ENCODE measurements at places on chromosomes 2 and 18.

GRCh38 chr18:11785444-11786055 lies 65.7 kb upstream of the CHMP1B start:
- no peak for DNase-seq

DNA sequence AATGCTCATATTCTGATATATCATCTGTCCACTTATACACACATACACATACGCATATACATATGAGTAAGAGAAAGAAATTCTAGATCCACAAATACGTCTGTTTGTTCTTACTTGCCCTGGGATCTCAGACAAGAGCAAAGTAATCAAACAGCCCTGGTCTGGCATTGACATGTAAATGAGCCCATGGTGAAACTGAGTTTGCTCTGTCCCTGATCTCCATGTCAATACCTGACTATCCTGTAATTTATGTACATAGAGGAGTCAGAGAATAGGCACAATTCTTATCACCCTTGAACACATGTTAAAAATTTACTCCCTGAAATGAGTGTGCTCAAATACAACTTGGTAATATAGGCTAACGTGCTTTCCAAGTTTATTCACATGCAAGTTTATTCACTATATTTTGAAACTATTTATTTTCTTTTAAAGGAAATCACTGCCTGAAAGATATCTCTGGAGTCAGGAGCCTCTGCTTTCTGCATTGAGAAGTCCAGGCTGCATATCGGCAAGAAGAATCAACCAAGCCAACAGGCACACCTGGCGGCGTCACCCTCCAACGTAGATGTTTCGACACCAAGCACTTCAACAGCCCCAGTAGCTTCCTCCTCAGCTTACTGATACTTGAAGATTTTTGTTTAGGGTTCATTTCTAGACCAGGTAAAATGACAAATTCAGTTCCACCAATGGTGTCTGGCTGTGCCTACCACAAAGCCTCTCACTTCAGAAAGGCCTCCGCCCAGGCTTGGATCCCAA lies 100.6 kb downstream of the CMPK2 start:
- DNase-seq: no peak

GRCh38 chr2:239400596-239401066 lies at the start of gene HDAC4:
Gene HDAC4 (minus strand): TSS chr2:239401020. CDS start chr2:239352699, 48,321 bp downstream.
- no peak for DNase-seq

DNA sequence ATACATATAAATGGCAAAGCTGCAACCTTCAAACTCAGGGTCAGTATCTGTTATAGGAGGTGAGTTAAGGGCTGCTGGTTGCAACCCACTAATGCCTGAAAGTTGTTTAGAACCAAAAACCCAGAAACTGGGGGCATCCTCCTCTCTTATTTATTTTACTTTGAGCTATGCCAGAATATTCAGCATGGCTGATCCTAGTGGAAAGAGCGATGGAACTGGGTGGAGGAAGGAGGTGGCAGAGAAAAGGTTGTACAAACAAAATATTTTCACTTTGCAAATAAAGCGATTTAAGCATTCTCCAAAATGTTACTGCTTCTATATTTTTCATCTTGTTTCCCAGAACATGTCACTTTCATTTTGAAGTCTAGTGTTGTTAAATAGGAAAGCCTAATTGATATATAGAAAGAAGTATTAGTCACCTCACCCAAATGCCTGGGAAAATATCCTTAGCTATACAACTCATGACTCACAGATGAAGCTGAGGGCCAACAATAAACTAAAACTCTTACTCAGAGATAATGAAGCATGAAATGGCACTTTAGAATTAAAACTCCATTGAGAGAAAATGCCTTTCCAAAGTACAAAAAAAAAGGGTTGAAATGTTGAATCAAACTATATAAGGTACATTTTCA lies 251.4 kb upstream of the UBE2E3 start:
- no peak for DNase-seq

DNA sequence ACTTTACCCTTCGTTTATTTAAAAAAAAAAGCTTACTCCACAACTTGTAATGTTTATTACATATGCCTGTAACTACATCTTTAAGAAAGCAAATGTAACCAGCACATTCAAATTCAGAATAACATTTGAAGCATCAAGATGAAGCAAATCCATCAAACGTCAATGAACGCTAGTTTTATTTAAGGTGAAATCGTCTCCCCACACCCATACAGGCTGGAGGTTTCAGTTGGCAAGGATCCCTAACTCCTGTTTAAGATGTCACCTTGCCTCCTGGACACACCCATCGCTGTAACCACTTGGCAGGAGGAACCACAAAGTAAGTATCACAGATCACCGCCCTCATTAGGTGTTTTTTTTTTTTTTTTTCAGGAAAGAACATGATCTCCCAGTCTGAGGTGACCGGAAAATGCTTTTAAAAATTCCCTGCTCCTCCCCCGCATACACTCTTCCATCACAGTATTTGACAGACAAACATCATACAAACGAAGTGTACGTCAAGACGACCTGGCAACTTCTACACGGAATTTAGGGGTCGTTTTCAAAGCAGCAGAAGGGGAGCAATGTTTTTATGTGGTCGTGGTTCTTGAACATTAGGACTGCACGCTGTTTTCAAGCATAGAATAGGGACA lies 19.7 kb upstream of the STPG4 start:
- DNase-seq: no peak

DNA sequence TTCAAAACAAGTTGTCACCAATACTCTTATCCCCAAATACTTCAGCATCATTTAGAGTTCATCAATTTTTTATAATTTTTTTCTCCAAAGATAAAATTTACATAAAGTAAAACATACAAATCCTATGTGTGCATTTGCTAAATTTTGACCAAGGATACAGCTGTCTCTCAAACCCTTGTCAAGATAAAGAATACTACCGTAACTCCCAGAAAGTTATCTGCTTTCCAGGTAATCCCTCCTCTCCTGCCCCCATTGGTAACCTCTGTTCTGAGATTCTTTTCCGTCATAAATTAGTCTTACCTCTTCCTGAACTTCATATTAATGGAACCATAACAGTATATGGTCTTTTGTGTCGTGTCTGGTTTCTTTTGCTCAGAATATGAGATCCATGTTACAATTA lies 49.2 kb downstream of the BCL2L11 start:
- DNase-seq: no peak

DNA sequence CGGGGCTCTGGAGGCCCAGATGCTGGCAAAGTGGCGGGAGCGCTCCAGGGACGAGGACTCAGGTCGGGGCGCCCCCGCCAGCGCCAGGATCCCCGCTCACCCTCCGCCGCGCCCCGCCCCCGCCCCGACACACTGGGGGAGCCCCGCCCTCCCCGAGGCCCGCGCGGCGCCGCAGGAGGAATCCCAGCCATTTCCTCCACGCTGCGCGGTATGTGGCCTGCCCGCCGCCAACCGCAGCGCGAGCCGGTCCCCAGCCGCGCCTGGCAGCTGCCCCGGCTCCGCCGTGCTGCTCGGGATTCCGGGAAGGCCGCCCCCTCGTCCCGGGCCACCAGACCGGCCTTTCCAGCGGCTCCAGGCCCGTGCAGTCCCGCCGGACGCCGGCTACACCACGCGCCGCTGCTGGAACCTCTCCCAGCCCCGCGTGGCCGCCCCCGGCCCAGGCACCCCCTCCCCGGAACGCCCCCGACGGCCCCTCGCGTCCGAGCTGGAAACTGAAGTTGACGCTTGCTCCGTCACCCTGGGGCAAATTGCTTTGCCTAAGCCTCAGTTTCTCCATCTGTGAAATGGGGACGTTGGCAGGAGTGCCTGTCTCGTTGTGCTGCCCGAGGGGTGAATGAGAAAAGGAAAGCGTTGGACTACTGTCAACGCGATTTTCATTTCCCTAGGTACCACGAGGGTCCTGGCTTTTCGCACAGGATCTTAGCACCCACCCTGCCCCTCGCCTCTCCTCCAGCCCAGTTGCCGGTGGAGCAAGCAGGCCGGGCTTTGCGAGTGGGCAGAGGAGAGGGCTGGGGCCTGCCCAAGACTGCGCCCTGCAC lies 53.6 kb downstream of the PKDCC start:
- DNase-seq: no peak

DNA sequence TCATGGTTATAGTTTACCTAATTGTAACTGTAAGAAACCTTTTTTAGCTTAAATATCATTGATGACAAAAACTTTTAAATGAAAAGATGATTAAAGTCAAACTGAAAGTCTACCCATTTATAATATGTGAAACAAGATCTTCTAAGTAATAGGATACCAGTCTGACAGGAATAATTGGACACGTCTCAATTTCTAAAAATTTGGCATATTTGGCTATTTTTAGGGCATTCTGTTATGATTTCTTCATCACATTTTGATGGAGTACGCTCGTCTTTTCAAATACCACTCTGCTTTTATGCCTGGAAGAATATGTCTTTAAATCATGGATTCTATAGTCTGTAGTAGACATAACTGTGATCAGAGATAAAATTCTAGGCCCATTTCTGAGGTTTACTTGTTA lies 1.3 kb downstream of the R3HDM1 start:
- no peak for DNase-seq

GRCh38 chr18:22391407-22392345 lies 26.0 kb downstream of the CTAGE1 start:
- no peak for DNase-seq

DNA sequence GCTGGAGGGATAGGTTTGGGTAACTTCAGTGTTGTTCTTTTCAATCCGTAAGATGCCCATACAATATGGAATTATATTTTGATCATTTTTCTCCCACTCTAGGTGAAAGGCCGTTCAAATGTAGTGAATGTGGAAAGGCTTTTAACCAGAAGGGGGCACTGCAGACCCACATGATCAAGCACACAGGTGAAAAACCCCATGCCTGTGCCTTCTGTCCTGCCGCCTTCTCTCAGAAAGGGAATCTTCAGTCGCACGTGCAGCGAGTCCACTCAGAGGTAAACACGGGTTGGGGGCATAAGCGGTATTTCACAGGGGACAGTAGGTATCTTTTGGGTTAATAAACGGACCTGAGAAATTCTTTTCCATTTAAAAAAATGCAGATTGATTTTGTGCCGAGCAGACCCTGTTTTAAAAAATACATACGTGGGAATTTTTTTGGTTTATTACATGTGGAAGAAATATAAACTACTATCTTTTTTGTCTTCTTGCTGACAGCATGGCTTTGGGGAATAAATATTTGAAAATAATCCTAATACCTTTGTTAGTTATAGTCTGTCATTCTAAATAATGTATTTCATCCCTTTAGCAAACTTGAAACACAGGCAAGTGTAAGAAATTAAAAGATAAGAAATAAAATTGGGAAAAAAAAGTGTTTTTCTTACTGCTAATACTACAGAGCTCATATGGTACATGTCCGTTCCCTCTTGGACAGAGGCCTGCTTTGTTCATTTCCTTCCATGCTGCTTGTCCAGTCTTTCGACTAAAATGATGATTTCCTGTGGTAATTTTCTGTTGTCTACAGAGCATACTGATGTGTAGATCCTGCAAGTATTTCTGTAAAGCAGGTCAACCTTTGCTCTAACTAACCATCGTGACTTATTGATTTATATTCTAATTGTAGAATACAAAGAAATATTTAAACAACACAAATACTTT lies 53.3 kb downstream of the ZNF236 start:
- peak; percentile 28 for DNase-seq

DNA sequence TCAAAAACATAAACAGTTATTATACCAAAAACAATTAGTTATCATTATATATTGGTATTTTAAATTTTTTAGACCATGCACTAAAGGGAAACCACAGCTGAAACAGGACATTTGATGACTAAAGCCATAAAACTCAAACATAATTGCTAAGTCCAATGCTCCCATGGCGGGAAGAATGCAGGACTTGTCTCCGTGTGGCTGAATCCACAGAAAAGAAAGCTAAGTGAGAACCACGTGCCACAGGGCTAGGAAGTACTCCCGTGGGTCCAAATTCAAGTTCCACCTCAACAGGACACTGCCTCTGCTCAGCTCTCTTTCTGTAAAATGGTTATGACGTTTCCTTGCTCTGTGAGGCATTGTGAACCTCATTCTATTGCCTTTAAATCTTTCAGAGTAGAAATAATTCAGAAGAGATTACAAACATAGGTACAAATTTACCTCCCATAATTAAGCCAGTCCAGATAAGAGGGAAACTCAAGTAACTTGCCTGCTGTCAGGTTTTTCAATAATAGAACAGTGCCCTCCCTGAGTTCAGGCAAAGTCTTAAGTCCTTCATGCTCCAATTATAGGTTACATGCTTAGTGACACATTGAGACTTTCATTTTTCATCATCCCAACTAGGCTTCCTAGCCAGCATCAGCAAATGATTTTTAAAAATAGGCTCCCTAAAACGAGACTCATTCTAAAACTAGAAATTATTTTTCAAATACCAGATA lies 36.7 kb downstream of the FTCDNL1 start:
- DNase-seq: no peak

DNA sequence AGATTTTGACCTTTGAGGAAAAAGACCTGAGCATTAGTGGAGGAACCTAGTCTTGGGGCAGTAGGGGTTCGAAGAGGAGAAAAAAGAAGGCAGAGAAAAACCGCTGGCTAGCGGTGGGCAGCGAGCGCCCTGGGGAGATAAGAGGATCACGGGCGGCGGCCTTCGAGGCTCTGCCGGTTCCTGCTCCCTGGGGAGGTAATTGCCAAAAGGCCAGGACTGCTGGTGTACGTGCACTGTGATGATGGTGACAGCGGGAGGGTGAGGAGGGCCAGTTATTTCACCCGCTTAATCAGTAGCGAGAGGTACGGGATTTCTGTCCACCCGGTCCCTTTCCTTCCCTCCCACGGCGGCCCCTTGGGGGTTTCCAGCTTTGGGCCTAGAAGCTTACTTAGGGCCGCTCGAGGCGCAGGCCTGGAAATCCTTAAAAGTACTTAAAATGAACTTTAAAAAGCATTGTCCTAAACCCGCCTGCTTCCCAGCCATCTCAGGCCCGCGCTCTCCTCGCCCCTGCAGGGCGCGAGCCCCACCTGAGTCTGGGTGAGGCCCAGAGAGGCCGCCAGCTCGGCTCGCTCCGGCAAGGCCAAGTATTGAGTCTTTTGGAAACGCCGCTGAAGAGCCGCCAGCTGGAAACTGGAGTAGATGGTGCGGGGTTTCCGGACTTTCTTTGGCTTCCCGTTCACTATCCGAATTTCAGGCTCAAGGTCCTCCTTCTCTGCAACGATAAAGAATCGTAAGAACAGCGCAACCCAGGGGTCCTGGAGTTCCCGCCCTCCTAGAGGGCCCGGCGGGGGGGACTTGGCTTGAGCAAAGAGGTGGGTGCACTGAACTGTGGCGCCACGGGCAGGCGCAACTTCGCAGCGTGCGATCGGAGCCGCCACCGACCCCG lies 1.5 kb downstream of the DLX2 start:
- DNase-seq: peak; percentile 40

- DNase-seq: no peak
Observed at GRCh38 chr2:40164736-40165508, 287.0 kb downstream of the SLC8A1 start.

DNA sequence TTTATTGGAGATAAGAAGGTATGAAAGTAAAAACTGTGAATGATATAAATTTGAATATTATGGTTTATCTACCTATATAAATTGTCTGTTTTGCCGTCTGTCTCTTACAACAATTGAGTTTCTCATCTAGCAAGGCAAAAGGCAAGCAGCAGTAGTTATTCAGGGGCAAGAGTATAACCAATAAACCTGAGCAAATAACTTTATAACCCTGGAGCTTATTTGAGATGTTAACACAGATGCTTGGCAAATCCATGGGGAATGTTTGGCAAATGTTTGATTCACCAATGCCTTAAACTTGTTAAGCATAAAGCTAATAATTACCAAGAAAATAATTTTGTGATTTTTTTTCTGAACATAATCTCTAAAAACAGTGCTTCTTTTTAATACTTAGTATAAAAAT lies 9.9 kb upstream of the EPHA4 start:
- no peak for DNase-seq

- DNase-seq: no peak
Observed at GRCh38 chr2:85823951-85824350, 64.8 kb downstream of the ST3GAL5 start.

GRCh38 chr2:122794100-122794499 lies 1038.6 kb downstream of the TSN start:
- DNase-seq: no peak

Measured in NCI-H1092 treated with DMSO at 0.1 percent for 48 hours (cell line).